Omental fat pad (tissue), 4 donors: ENCODE measurements at places on chromosomes 1 and 21.

DNA sequence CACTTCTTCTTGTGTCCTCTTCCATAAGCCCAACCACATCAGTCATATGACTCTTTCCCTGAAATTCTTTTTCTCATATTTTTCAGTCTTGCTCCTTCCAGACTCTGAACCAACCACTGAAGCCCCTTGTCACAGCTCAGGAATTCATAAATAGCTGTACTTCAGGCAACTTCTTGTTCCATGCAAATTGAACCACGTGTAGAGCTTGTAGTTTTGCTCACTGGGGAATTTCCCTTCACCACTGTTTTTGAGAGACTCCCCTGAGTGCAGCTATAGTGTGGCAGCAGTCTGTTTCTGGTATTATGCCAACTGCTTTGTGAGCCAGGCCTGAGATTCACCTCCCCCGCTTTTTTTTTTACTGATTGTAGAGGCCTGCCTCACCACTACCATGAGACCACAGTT is 150.3 kb upstream of the SPAG17 start:
- DNase-seq: no peak

GRCh38 chr1:33335020-33335419 is 14.1 kb upstream of the A3GALT2 start:
- no peak for DNase-seq

DNA sequence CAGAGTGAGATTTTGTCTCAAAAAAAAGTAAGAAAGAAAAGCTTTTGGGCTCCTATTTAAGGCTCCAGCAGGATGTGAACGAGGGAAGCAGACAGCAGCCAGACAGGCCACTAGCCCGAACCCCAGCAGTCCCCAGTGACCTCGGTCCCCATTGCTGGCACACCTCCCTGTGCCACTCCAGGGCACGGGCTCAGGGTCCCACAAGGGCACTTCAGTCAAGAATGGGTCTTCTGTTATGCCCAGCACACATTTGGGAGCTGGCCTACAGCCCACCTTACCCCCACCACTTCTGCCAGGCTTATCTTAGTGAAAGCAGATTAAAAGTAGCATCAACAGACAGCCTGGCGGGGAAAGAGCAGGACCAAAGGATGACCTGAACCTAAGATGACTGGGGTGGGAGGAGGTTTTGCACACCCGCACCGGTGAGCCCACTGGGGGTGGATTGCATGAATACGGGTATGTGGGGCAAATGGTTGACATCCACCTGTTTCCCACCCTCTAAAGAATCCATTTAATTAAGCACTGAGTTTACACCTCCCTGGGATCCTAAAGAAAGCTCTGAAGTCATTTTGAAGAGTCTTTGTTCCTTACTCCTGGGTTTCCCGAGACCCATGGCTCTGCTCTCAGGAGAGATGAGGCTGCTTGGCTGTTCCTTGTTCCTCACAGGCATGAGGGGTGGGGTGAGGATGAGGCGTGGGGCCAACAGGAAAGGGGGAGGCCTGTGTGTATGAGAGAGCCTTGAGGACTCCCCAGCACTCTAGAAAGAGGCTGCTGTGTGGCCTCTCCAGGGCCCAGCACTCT is 4.7 kb downstream of the CHI3L1 start:
- DNase-seq: no peak

GRCh38 chr1:12631571-12631970 is 12.3 kb upstream of the AADACL4 start:
- DNase-seq: no peak

DNA sequence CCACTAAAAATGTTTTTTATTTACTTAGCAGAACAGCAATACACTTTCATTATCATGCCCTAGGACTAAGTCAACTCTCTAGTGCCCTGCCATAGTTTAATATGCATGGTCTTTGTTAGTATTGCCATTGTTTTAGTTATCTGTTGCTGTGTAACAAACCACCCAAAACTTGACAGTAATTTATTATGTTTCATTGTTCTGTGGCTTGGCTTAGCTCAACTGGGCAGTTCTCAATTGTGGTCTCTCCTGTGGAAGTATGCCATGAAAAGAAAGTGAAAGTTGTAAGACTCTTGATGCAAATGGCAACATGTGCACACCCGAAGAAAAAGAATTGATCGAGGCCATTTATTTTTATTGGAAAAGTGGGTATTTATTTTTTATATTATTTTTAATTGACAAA is 206.3 kb upstream of the KCTD3 start:
- DNase-seq: no peak

GRCh38 chr1:24483441-24483840 is 19.2 kb upstream of the RCAN3 start:
- DNase-seq: no peak

DNA sequence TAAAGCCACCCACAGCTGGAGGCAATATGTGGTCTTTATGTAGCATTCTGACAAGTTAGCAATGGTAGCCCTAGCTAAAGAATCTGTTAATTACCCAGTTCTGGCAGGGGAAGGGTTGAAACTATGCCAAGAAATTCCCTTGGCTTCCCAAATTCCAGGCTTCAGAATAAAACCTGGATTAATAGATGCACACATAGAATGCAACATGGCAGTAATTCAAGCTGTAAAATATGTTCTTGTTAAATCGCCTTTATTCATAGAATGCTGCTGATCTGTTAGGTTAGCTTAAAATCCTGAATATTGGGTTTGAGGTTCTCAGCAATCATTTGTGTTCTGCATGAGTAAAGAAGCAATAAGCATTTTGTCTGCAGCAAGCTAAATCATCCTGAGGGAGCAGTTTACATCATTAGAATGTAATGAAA is 80.1 kb downstream of the ZNF326 start:
- no peak for DNase-seq

DNA sequence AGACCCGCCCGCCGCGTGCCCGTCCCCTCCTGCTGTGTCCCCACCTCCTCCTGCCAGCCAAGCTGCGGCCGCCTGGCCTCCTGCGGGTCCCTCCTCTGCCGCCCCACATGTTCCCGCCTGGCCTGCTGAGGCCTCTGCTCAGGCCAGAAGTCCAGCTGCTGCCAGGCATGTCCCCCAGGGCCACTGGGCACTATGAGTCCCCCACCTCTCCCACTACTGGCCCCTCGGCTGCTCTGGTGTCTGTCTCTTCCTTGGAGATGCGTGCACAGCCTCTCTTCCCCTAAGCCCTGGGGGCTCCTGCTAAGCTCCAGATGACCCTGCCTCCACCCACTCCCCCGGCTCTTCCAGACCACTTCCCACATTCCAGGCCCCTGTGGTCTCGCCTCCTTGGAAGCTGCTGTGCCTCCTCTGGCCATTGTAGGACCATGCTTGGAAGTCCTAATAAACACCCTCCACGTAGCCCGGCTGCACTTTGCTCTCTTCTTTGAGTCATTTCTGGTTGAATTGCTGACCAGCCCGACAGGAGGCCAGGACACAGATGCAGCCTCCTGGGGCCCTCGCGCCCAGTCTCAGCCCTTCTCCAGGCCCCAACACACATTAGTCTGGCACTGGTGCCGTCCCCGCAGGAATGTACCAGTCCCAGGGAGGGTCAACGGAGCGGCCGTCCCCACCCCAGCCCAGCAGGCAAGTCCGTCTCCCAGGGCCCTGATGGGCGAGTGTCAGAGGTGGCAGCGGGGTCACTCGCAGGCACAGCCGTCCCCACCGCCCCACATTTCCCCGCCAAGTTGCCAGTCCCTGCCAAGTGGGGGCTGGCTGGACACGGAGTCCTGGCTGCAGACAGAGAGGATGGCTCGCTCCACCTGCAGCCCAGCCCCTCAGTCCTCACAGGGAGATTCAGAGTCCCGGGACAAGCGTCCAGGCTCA is 1.1 kb downstream of the KRTAP10-12 start:
- DNase-seq: no peak

GRCh38 chr21:28385845-28386244 is 606.8 kb downstream of the LTN1 start:
- no peak for DNase-seq

- no peak for DNase-seq
Observed at GRCh38 chr1:119648620-119649004, 546 bp upstream of the ZNF697 start.

DNA sequence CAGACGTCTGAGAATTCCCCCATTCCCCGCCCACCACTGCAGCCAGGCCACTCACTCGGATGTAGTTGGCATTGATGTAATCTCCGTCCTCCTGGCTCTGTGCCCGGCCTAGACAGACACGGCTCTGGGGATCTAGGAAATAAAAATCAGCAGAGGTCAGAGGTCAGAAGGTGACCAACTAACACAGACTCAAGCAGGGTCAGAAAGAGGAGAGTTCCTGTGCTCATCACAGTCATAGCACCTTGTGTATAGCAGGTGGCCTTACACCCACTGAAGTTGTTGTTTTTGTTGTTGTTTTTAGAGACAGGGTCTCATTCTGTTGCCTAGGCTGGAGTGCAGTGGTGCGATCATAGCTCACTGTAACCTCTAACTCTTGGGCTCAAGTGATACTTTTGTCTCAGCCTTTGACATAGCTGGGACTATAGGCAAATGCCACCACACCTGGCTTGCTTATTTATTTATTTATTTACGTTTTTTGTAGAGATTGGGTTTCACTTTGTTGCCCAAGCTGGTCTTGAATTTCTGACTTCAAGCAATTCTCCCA is 4.9 kb downstream of the PTPN7 start:
- peak; percentile 65 for DNase-seq

DNA sequence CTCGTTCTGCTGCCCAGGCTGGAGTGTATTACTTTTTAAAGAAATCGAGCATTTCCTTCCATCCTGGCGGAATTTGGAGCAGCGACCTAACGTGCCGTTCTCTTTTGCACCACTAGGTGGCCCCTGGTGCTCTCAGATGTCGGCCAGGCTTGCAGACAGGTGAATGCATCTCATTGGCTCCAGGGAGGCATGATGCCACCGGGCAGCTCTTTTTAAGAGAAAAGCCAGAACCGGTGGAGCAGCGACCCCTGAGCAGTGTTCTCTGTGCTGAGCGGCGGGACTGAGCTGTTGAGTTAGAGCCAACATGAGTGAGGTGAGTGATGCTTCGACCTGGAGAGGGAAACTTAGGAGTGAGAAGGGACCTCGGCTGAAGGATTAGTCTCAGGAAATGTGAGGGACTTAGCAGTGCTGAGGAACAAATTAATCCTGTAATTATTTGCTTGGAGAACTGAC is at the start of gene PCP4:
Gene PCP4 (plus strand): TSS at position 241 of the 453 bp plus-strand sequence. CDS start 64 bp downstream, at position 305.
- peak; percentile 26 for DNase-seq

DNA sequence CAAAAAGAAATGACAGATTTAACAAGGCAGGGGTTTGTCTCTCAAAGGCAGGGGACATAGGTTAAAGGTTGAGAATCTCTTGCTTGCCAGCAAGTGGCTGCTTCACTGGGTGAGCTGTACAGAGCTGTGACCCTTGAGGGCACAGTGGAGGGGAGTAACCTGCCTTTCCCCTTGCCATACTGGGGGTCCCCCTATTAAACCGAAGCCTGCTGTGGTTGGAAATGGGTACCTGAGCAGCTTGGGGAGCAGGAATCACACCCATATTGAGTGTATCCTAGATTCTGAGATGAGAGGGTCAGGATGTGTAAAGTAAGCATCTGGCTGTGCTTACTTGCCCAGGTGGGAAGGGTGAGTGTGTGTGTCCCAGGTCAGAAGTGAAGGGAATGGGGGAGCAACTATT is 31.8 kb downstream of the WNT4 start:
- DNase-seq: no peak

GRCh38 chr1:169623132-169623926 is 6.6 kb downstream of the SELP start:
- no peak for DNase-seq

- no peak for DNase-seq
Observed at GRCh38 chr1:238681021-238681420, 705.3 kb upstream of the CHRM3 start.

- DNase-seq: no peak
Observed at GRCh38 chr1:168786476-168787330, 57.7 kb upstream of the DPT start.

DNA sequence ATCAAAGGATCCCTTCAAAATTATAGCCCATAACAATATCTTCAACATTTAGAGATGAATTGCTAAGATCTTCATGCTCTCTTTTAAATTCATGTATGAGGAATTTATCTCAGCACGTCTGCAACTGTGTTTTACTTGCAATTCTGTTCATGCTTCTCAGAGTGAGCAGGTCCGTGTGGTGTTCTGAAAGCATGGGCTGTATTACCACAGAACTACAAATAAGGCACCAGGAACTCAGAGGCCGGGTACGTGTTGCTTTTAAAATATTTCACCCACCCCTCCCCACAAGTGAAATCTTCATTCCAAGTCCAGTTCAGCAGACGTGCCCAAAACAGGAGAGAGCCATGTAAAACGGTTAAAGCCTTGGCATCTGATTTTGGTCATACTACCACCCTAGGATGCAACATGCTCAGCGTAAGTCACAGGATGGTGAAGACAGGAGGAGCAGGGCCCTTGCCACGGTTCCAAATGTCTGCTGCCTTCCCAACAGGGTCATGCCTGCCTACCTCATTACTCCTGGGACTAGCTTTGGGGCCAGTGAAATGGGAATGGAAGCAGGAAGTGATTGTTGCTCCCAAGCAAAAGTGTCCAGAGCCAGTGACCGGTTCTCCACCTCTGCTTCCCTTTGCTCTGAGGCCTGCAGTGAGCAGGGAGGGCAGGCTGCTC is 133.7 kb downstream of the PTPN14 start:
- DNase-seq: no peak

GRCh38 chr1:16430606-16431005 is 6.6 kb downstream of the SPATA21 start:
- no peak for DNase-seq

DNA sequence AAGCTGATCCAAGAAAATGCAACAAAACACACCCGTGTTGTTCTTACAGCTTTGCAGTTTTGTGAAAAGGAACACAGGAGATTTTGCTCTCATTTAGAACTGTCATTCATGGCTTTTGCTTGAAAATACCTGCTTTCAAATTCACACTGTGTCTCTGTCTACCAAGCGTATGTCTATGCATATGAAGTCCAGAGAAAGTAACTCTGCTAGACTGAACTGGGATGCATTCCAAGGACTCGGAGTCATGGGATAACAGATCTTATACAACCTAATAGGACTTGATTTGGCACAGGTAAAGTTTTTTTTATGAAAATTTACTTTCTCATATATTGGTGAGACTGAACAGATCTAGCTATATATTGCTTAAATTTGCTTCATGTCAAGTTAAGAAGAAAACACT is 102.4 kb downstream of the PTGER3 start:
- no peak for DNase-seq

GRCh38 chr1:161013488-161014230 is 7.3 kb downstream of the F11R start:
- DNase-seq: peak; percentile 73

DNA sequence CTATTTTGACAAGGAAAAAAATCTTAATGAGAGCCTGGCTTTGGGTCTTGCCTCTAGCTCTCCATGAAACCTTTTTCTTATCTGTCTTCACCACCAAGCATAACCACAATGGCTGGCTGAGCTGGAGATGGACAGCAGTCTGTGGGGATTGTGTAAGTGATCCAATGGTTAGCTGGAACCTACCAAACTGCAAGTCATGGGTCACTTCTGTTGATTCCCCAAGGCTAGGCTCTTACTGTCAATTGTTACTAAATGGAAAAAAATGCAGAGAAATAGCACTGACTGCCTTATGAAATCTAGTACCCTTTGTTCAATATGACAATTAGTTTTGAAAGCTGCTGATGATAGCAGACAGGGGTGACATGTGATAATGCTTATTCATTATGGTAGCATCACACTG is 359.0 kb downstream of the ST6GALNAC3 start:
- DNase-seq: no peak

- DNase-seq: no peak
Observed at GRCh38 chr1:19894218-19894617, 12.0 kb downstream of the OTUD3 start.

- DNase-seq: no peak
Observed at GRCh38 chr1:53057127-53057526, 4.9 kb upstream of the PODN start.

- no peak for DNase-seq
Observed at GRCh38 chr21:27674041-27674615, 707.2 kb upstream of the ADAMTS5 start.

- no peak for DNase-seq
Observed at GRCh38 chr21:23699402-23699801, 1907.9 kb downstream of the MRPL39 start.

GRCh38 chr1:217977943-217978342 is 307.1 kb upstream of the RRP15 start:
- DNase-seq: no peak
